ENCODE measurements at places on chromosomes 7 and 10. TPM values are rescaled to one million over a fixed set of nuclear protein-coding genes. Genes with fewer than 3 reads are reported as not detected.

DNA sequence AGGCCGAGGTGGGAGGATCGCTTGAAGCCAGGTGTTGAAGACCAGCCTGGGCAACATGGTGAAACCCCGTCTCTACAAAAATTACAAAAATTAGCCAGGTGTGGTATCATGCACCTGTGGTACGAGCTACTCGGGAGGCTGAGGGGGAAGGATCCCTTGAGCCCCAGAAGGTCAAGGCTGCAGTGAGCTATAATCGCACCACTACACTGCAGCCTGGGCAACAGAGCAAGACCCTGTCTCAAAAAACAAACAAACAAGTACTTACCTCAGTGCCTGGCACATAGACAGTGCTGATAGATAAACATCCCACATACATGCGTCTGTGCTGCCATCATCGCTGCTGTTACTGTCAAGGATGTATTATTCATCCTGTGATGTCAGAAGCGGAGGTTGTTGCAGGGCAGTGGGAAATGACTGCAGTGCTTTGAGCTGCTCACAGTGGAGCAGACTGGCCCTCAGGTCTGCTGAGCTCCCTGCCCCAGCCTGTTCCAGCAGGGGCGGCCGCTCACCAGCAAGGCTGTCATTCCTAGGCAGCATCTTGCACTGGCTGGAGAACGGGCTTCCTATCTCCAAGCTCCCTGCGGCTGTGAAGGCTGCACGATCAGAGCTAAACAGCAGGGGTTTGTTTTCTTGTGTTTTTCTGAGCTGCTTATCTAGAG is 18.6 kb downstream of the FOXK1 start:
- peak; percentile 94 for DNase-seq

DNA sequence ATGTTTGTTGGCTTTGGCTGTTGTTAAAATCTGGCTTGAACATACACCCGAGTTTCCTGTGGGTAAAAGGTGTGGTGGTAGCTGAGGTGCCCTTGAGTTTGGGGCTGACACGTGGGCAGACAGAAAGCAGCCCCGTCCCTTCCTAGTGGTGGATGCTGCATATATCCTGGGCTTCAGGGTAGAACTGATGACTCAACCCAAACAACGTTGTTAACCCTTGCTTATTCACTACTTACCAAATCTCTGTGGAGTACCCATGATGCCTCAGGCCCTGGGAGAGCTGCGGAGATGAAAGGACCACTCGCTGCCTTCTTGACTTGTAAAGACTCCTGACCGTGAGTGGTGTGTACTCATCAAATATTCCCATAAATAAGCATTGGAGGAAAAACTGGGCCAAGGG is 245.1 kb downstream of the RAB11FIP2 start:
- DNase-seq = no peak

- DNase-seq = no peak
Measured at GRCh38 chr10:113475381-113475807, 77.5 kb upstream of the HABP2 start.

DNA sequence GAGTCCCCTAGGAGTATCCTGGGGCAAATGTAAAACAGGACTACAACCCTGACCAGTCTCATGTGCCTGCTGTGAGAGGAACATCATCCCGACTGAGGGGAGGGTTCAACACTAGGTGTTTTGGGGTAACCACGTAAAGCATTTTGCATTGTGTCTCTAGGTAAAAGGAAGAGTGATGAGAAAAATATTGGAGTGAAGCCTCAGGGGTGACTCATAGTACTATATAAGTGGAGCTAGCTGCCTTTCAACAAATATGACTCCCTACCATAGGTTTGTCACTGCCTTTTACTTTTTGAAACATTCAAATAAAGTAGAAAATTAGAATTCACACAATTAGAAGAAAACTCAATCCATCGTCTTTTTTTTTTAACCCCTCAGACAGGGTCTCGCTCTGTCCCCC is 2.6 kb upstream of the CAMK2G start:
- DNase-seq = no peak

The CASTOR2 gene
- total RNA-seq = 21.3 TPM

GRCh38 chr10:77192402-77192801 is 445.2 kb downstream of the KCNMA1 start:
- no peak for DNase-seq

Data from glomerular endothelial cell (primary cell).